ENCODE measurements at places on chromosomes 4 and X.

DNA sequence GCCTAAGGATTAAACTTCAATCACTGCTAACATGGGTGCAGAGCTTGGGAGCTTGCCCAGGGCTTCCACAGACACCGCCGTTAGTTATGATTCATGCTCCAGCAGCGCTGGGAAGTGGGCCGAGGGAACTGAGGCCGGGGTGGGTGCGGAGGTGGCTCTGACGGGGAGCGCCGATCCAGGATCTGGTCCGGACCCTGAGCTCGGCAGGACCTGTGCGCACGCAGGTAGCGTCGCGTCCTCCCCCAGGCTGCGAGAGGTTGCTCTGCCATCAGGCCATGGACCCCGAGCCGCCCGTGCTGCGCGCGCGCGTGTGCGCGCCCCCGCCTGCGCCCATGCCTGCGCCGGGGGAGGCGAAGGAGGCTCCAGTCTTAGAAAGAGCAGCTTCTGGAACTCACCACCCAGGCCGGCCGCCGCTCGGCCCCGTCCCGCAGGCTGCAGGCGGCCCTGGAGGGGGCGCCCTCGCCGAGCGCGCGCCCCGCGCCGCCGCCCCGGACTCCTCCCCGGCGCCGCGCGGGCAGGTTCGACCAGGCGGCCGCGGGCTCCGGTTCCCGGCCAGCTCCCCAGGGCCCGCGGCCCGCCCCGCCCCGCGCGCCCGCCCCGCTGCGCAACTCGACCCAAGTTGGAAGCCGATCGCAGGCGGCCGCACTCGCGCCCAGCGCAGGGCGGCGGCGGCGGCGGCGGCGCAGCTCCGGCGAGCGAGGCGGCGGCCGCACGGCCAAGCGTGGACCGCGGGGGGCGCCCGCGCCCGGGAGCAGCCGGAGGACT, 732 bp upstream of the ADRA2C start:
- no peak for DNase-seq

- no peak for DNase-seq
These were observed 36.2 kb downstream of the KDM5C start for GRCh38 chrX:53188763-53189162.

- DNase-seq: no peak
These were observed 3.4 kb downstream of the RHOH start for GRCh38 chr4:40199999-40200874.

GRCh38 chrX:30592831-30593230, 15.3 kb upstream of the TASL start:
- no peak for DNase-seq

- no peak for DNase-seq
These were observed 27.0 kb upstream of the MSANTD1 start for GRCh38 chr4:3221996-3222395.

- no peak for DNase-seq
These were observed 17.9 kb downstream of the VSIG4 start for GRCh38 chrX:66021765-66022631.

- no peak for DNase-seq
These were observed at the start of gene ELF4 for GRCh38 chrX:130110379-130111219. Gene ELF4 (minus strand): TSS chrX:130110497. CDS start chrX:130081330, 29,167 bp downstream.

DNA sequence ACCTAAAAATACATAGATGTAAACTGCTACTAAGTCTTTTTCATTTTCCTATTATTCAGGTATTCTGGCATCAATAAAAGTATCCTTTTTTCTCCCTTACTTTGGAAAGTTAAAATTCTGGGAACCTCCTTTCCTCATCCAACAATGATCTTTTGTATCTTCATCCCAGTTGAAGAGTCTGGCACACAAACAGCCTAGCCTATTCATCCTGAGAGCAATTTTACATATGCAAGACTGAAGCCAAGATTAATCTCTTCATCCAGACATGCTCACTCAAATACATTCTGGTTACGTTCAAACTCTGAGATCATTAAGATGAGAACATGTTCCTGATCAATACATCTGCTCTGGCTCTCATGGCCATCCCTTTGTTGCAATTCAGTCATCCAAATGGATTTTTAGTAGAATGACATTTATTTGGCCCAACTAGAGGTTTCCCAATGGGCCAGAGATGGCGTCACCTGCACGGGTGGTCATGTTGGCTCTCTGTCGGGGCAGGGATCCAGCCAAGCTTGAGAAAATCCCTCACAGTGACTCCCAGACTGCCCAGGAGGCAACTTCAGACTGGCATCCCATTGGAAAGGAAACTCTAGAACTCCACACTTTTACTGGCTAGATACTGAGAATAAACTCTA, 135.3 kb upstream of the VCX2 start:
- DNase-seq: peak; percentile 18

GRCh38 chr4:72031868-72032608, at the start of gene NPFFR2:
Gene NPFFR2 (plus strand): TSS chr4:72032000. CDS start chr4:72128592, 96,592 bp downstream.
- DNase-seq: no peak

GRCh38 chr4:158255727-158256324, 45.5 kb downstream of the TMEM144 start:
- no peak for DNase-seq

DNA sequence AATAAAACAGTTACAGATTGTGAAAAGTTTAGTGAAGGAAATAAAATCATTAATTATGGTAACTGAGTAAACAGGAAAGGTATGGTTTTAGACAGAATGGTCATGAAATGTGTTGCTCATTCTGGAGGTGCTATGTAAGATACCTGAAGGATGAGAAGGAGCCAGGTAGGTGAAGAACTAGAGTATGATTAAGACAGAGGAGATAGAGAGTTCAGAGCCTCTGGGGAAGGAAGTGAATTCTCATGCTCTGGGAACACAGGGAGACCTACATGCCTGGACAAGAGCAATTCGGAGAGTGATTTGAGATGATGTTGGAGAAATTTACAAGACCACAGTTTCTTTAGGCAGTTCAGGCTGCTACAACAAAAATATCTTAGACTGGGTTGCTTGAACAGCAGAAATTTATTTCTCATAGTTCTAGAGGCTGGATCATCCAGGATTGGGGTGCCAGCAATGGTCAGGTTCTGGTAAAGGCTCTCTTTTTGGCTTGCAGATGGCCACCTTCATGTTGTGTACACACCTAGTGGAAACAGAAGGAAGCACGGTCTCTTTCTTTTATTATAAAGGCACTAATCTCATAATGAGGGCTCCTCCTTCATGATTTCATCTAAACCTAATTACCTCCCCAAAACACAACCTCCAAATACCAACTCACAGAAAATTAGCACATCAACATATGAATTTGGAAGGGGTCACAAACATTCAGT, 1416.1 kb downstream of the PCDH7 start:
- no peak for DNase-seq

DNA sequence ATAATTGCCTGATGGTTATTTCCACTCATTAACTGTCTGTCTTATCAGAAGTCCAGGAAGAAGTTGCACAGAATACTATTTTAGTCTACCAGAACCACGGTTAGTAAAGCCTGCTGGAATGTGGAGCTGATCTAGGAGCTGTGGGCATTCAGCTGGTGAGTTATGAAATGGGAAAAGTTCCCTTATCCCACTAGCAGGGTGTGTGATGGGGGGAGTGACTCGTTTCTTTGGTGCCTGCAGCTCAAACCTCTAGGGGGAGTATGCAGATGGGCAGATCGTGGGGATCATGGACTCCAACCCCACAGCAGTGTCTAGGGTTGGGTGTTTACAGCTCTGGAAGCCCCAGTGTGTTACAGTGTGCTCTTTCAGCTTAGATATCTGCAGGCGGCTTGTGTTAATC, 305.7 kb upstream of the BOD1L1 start:
- no peak for DNase-seq

DNA sequence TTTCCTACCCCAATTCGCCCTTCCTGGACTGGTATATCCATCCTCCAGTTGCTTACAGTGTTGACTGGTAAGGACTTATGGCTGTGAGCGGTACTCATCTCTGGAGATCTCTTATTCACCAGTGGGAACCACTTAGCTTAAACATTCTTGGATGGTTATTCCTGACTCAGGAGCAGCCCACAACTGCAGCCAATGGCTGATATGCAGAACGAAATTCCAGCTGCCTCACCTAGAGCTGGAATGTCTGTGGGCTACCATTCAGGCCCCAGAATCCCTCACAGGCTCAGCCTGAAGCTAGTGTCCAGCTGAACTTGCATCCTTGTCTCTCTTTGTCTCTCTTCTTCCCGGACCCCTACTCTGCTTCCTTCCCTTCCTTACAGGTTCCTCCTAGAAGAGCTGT, 138.9 kb upstream of the SMIM31 start:
- no peak for DNase-seq

- no peak for DNase-seq
These were observed 136.1 kb upstream of the STIM2 start for GRCh38 chr4:26724534-26724933.

GRCh38 chr4:147815741-147816140, 83.9 kb downstream of the ARHGAP10 start:
- DNase-seq: no peak

- no peak for DNase-seq
These were observed 139.9 kb downstream of the CPXCR1 start for GRCh38 chrX:88886908-88887307.

- no peak for DNase-seq
These were observed 5.8 kb downstream of the WAS start for GRCh38 chrX:48689208-48689920.

- no peak for DNase-seq
These were observed 1066.0 kb downstream of the FSTL5 start for GRCh38 chr4:161097821-161098220.

- DNase-seq: no peak
These were observed 130.9 kb downstream of the RNF150 start for GRCh38 chr4:141002323-141002805.

- no peak for DNase-seq
These were observed 1442.8 kb upstream of the PCDH7 start for GRCh38 chr4:29277381-29277780.

GRCh38 chrX:31819455-31819854, 747.6 kb upstream of the FTHL17 start:
- no peak for DNase-seq

DNA sequence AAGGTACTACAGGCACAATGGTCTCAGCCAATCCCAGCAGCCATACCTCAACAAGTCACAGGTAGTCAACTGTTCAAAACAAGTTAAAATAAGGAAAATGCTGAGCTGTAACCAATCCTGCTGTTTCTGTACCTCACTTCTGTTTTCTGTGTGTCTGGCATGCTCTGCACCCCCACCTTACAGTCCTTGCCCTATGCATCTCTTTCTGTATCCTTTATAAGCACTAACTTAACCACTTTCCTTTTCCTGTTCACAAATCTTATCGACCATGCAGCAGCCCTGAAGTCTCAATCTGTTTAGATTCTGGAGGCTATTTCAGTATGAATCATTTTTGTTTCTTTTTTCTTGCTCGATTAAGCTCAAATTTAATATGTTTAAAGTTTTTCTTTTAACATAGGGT, 12.5 kb upstream of the FAM13A start:
- no peak for DNase-seq

- no peak for DNase-seq
These were observed 453.1 kb downstream of the TRAM1L1 start for GRCh38 chr4:116632269-116632668.

GRCh38 chrX:44621078-44621477, 78.4 kb upstream of the FUNDC1 start:
- DNase-seq: no peak

- no peak for DNase-seq
These were observed 7.2 kb downstream of the SAT1 start for GRCh38 chrX:23790155-23790497.

Data from substantia nigra (tissue), 51 donors.